ENCODE measurements at places on chromosomes 4 and X.

GRCh38 chrX:101708163-101708562 lies 48.5 kb upstream of the ARMCX2 start:
- DNase-seq: no peak

DNA sequence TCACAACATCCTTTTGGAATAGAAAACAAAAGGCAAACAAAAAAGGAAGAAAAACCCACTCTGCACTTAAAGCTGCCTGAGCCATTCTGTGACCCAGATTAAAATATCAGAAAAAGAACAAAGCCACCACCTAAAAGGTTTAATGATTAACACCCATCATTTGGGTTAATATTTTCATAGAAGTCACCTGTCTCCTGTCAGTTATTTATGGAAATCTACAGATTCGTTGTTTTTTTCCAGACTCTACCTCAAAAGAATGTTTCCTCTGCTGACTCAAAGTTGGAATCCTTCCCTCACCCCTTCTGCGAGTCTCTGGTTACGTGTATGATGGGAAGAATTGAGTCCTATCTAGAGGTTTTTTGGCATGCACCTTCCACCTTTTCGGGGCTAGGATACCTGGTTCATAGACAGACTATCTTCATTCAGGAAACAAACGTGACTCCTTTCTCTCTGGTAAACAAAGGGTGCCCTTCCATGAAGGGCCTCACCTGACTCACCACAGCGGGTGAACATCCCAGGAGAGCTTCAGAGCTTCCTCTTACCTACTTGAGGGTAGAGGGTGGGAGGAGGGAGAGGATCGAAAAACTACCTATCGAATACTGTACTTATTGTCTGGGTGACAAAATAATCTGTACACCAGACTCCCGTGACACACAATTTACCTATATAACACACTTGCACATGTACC lies 19.6 kb upstream of the CA5B start:
- DNase-seq: no peak

GRCh38 chrX:72604112-72604511 lies 31.5 kb upstream of the HDAC8 start:
- no peak for DNase-seq

DNA sequence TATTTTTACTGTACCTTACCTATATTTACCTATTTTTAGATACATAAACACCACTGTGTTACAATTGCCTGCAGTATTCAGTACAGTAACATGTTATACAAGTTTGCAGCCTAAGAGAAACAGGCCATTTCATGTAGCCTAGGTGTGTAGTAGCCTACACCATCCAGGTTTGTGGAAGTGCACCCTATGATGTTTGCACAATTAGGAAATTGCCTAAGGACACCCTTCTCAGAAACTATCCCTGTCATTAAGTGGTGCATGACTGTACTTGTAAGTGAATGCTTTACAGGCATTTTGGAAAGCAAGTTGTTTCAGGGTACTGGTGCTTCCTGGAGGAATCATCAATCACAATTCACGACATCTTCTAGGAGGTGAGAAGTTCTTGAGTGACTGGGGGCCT lies 991.8 kb upstream of the SLIT2 start:
- DNase-seq: no peak

DNA sequence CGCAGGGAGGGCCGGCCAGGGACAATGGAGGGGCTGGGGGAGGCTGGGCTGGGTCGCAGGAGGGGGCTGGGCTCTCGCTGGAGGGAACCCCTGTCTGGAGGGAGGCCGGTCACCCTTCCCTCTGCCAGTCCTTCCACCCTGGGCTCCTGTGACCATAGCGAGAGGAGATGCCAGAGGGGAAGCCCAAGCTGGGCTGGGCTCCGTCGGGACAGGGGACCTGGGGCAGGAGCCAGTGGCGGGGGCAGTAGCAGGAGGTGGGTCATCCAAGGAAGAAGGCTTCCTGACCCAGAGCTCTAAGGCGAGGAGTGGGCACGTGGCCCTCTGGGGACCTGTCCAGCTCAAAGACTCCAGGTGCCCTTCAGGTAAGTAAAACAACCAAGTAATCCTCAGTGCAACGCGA lies 16.9 kb downstream of the CTAG1B start:
- DNase-seq: no peak

DNA sequence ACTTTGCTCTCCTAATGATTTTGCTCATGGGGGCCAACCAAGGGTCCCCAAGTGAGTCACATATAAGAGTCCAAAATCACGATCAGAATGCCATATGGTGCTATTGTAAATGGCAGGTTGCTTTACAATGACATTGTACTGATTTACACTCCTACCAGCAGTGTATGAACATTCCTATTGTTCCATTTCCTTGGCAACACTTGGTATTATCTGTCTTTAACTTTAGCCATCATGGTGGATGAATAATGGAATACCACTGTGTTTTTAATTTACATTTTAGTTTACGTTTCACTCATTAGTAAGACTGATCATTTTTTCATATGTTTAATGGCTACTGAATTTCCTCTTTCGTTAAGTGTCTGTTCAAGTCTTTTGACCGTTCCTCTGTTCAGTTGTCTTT lies 96.5 kb downstream of the NYX start:
- no peak for DNase-seq

DNA sequence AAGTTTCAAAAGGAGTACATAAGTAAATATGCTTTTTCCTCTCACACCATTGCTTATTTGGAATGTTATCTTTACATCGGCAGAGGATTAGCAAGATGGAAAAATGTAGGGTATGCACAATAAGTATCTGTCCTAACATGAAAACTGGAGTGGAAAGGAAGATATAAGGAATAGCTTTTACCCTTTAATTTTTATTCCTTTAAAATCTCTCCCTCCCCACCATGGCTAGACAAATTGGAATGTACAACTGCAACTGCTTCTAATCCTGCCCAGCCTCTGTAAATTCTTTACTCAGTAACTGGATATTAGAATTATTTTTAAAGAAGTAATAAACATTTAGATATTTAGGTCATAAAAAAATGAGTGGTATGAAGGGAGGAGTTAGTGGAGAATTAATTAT lies 171.5 kb downstream of the PCDH18 start:
- no peak for DNase-seq

GRCh38 chr4:1807332-1807777 lies 14.3 kb downstream of the FGFR3 start:
- DNase-seq: no peak

GRCh38 chrX:155262970-155263754 lies 1.1 kb downstream of the RAB39B start:
- no peak for DNase-seq

DNA sequence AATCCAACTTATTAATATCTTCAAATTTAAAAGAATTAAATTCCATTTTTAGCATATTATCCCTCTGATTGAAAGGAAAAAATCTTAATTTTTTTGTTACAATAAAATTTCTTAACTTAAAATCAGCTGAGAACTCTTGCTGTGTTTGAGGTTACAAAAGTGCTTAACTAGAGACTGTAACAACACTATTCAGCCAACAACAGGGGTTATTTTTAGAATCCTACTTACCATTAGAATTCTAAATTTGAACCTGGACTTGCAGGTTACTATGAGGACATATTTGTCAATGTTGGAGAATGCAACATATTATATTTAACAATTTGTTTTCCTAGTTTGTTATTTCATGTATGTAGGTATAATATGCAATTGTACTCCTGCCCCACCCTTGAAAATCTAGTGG lies 238.1 kb upstream of the CXXC4 start:
- DNase-seq: no peak

- DNase-seq: no peak
Observed at GRCh38 chr4:97235521-97235920, 907.8 kb downstream of the STPG2 start.

- no peak for DNase-seq
Observed at GRCh38 chr4:72971572-72971971, 97.9 kb downstream of the COX18 start.

- DNase-seq: no peak
Observed at GRCh38 chr4:110046588-110047049, 133.9 kb downstream of the EGF start.

DNA sequence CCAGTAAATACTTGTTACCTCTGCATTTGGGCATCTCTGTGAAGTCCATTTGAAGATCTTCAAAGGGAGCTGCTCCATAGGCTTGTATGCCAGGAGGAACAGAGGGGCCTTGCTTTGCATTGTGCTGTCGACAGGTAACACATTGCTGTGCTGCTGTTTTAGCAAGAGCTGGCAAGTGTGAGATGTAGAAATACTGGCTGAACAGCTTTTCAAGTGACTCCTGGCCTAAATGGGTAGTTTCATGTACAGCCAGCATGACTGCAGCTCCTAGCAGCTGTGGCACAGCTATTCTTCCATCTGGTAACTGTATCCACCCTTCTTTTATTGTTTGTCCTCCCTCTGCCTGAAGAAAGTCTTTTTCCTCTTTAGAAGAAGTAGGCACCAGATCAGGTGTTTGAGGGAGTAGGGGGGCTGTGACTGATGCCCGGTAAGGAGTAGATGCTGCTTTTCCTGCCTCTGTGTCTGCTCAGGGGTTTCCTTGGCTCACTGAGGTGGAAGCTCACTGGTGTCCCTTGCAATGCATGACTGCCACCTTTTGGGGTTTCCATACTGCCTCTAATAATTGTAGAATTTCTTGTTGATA lies 965.3 kb downstream of the CCSER1 start:
- no peak for DNase-seq

- no peak for DNase-seq
Observed at GRCh38 chrX:114798907-114799306, 215.0 kb downstream of the HTR2C start.

- no peak for DNase-seq
Observed at GRCh38 chr4:114037988-114038387, 58.5 kb upstream of the ARSJ start.

DNA sequence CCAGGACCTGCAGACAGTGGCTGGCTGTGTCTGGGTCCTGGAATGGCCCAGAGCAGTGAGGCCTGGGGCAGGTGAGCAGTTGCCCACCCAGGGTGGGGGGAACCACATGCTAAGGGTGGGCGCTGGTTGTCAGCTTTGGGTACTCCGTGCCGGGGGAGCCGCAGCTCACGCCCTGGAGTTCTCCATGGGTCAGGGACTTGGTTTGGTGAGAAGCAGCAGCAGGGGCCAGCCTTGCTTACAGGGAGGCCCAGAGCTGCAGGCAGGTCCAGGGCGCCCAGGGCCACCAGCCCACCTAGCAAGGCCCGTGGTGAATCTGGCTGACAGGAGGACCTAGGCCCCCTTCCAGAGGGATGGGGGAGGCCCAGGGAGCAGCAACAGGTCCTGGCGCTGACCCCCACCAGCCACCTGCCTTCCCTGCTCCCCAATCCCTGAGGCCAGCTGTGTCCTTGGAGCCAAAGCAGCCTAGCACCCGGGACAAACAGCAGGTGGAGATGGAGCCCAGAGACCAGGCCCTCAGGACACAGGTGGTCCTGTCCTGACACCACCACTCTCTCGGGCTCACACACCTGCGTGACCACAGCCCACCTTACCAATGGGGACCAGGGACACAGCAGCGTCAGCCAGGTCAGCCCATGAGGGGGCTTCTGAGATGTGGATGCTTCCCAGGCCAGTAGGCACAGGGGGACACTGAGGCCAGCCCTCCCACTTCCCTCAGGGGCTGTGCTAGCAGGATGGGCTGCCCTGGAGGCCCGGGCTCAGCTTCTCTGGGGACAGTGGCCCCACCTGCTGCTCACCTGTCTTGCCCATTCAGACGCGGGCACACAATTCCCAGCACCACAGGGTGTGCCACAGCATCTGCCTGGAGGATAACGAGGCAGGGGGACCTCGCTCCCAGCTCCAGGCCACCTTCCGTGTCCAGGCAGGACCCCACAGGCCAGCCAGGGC lies 3.5 kb downstream of the MXD4 start:
- no peak for DNase-seq

GRCh38 chr4:145487631-145488030 lies 6.0 kb downstream of the SMAD1 start:
- DNase-seq: no peak

GRCh38 chr4:89619206-89619962 lies 217.6 kb downstream of the SNCA start:
- DNase-seq: no peak

- DNase-seq: no peak
Observed at GRCh38 chr4:147430111-147430510, 50.8 kb upstream of the EDNRA start.

- no peak for DNase-seq
Observed at GRCh38 chr4:137956256-137956655, 285.9 kb downstream of the SLC7A11 start.

DNA sequence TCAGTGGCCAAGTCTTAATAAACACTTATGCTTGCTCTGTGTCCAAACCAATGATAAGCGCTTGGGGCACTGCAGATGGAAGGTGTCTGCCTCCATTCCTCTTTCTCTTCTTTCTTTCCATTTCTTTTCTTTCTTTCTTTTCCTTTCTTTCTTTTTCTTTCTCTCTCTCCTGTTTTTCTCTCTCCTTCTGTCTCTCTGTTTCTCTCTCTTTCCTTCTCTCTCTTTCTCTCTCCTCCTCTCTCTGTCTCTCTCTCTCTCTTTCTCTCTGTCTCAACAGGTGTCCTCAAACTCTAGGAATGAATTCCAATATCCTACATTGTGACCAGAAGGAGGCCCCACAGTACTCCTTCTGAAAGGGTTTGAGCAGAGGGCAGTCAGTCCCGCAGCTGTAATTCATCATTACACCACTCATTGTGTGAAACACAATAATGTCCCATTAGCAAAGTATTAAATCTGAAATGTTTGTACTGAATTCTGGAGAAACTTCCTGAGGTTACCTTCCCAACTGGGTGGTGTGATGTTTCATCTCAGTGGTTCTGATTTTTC lies 66.5 kb upstream of the PAGE1 start:
- no peak for DNase-seq

- no peak for DNase-seq
Observed at GRCh38 chrX:39377157-39377556, 575.9 kb downstream of the MID1IP1 start.

GRCh38 chr4:67054896-67055295 lies 490.4 kb downstream of the CENPC start:
- DNase-seq: no peak

DNA sequence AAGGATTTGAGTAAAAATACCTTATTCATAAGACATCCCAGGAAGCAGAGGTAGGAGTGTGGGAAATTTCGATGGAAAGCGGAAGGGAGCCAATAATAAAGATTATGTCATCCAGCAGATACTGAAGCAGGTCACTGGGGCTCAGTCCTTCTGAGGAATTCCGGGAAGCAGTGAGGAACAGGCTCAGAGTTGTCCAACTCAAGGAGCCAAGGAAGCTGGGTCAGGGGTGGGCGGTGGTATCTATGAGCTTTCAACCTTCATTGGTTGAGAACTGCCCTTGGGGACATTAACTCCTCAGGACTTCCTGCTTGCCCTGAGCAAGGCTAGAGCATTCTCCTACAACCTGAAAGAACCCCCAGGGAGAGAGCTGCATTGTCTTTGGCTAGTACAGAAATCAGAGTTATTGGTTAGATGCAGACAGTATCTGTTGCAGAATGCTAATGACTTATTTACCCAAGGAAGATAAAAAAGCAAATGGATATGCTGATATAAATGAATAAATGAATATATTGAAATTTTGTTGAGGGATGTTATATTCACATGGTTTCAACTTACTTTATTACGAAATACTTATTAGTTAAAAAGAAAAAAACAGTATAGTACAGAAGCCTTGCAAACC lies 68.2 kb downstream of the DMP1 start:
- DNase-seq: no peak

GRCh38 chr4:129046055-129046959 lies 47.0 kb downstream of the SCLT1 start:
- no peak for DNase-seq
